ENCODE measurements at places on chromosomes 7 and 10.

GRCh38 chr7:40059057-40059456 is 75.4 kb downstream of the MPLKIP start:
- no peak for DNase-seq

DNA sequence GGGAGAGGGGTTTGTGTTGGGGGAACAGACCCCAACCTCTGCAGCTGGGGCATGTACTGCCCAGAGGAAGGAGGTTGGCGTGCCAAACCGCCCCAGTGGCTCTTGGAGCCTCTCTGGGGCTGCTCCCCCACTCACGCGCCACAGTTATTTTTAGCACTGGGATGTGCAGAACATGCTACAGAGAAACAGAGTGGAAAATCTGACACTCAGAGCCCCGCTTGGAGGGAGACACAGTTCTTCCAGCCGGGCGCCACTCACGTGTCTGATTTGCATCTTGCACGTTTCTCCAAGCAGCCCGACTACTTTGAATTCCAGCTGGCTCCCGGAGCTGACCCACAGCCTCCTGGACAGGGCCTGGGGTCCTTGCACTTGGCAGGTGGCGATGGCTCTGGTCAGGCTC is 182.0 kb downstream of the RPS24 start:
- DNase-seq, result no peak

DNA sequence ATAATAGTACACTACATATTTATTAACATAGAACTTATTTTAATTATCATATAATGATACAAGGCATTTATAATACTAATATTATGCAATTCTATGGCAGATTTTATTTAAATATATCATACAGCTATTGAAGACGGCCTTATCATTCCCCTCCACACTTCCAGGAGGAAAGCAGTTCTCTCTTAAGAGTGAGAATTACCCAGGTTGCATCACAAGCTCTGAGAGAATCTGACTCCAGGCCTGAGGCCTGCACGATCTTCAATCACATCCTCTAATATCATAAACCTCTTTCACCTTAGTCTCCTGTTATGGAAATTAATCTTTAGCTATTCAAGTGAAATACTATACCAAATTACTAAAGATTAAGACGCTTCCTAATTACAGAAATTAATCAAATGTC is 564.4 kb downstream of the PARD3 start:
- DNase-seq, result no peak

DNA sequence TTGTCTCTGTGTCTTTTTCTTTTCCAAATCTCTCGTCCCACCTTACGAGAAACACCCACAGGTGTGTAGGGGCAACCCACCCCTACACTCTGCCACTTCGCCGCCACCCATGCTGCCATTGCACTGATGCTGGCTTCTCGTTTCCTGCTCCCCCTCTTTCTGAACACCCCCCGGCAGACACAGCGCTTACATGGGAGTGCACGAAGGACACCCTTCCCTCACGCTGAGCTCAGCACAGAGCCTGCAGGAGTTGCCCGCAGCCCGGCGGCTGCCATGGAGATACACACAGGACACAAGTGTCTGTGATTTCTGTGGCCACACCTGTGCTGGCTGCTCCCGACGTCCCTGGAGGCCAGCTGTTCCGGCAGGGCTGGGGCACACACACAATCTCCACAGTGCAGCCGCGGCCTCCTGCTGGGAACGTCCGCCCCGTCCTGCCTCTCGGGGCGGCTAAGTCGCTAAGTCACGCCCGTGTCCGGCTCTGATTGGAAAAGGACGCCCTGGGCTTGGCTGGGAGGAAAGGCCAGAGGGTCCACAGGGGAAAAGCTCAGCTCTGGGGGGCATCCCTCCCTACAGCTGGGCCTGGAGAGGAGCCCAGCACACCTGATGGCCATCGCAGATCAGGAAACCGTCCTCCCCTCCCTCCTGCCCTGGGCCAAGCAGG is 349.8 kb downstream of the PTPRN2 start:
- no peak for DNase-seq

DNA sequence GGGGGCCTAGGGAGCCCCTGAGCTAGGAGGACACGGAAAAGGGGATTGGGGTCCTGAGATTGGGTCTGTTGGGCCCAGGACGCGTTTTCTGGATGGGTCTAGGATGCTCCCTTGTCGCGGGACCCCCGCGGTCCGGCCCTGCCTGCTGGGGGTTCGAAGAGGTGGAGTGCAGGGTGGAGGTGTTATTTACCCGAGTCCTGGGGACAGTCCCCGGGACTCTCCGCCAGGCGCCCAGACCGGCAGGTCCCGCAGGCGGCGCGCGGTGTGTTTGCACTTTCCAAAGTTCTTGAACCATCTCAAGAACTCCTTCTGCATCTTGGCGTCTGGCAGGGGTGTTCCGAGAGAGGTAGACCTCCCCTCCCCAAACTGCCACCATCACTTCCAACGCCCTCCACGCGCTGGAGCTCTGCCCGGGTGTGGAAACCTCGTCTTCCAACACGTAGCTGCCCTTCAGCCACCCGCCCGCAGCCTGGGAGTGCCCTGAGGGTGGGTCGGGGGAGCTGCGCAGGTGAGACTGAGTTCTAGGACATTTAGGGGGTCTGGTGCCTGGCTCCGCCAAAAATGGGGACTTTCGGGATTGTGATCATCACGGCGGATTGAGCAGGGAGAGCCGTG is 569 bp downstream of the CAV1 start:
- DNase-seq, result peak; percentile 19

DNA sequence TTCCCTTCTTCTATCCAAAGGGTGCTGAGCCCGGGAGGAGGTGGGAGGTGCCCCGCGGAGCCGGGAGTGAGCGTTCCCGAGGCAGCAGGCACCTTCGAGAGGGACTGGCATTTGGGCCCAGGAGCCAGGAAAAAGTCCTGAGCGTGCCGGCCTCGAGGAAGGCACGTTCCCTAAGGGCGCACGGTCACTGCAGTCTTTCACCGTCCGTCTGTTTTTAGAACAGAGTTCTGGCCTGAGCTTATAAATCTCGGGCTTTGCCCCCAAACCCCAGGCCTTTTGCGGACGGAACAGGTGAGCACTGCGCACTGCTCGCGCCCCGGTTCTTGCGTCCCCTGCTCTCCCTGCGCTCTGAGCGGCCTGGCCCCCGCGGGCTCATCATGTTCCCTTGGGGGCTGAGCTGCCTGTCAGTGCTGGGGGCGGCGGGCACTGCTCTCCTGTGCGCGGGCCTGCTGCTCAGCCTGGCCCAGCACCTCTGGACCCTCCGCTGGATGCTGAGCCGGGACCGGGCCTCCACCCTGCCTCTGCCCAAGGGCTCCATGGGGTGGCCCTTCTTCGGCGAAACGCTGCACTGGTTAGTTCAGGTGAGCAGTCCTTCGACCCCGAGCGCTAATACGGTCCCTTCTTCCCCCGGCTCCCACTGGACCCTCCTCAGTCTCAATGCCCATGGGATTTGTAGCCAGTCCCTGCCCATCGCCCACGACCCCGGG is 442 bp downstream of the CYP26C1 start:
- DNase-seq, result no peak
